ENCODE measurements at places on chromosomes 1 and 21.

DNA sequence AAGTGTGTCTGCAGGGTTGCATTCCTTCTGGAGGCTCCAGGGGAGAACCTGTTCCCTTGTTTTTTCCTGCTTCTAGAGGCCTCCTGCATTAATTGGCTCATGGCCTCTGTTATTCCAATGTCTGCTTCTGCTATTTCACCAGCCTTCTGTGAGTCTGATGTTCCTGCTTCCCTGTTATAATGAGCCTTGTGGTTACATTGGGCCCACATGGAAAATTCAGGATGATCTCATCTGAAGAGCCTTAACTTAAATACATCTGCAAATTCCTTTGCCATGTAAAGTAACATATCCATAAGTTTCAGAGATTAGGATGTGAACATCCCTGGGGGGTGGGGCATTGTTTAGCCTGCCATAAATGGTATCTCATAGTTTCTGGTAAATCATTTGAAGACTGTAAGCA is 181.1 kb downstream of the RWDD3 start:
- DNase-seq = no peak

GRCh38 chr21:28110074-28110473 is 882.6 kb downstream of the LTN1 start:
- no peak for DNase-seq

- no peak for DNase-seq
Measured at GRCh38 chr1:32859915-32860314, 10.8 kb downstream of the FNDC5 start.

- peak; percentile 83 for DNase-seq
Measured at GRCh38 chr21:14762734-14763694, 216.9 kb upstream of the SAMSN1 start.

- DNase-seq = no peak
Measured at GRCh38 chr1:18111605-18112297, 4.2 kb downstream of the IGSF21 start.

- DNase-seq = no peak
Measured at GRCh38 chr1:221863635-221864034, 121.7 kb upstream of the DUSP10 start.

GRCh38 chr1:6205849-6206519 is at the start of gene RNF207:
TSS of gene RNF207 (plus strand) at chr1:6206119. CDS start at chr1:6206536, 417 bp downstream.
- DNase-seq = peak; percentile 79

DNA sequence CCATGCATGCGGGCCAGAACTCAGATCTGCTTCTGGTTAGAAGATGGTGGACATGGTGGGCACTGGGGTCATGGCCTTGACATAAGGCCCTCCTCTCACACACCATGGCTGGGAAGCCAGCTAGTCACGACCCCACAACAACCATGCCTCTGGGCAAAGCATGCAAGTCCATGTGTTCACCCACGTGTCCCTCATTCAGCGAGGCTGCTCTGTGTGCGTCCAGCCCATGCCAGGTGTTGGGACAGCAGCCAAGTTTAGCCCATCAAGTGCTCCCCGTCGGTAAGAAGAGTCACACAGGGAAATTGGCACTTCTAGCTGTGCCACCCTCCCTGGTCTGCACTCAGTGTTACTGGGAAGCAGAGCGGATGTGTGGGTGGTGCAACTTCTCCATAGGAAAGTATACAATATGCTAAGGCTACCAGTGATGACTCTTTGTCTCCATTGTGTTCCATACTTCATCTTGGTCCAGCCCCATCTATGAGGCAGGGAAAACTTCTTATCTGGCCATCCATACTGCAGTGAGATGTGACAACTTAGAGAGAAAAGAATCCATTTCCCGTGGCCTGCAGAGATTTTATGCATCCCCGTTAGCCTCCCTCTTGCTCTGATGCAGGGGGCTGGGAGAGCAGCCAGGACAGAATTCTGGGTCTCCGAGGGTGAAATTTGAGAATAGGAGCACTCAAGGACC is 198.0 kb downstream of the GRIK3 start:
- DNase-seq = no peak
